ENCODE measurements at places on chromosomes 2 and 18.

DNA sequence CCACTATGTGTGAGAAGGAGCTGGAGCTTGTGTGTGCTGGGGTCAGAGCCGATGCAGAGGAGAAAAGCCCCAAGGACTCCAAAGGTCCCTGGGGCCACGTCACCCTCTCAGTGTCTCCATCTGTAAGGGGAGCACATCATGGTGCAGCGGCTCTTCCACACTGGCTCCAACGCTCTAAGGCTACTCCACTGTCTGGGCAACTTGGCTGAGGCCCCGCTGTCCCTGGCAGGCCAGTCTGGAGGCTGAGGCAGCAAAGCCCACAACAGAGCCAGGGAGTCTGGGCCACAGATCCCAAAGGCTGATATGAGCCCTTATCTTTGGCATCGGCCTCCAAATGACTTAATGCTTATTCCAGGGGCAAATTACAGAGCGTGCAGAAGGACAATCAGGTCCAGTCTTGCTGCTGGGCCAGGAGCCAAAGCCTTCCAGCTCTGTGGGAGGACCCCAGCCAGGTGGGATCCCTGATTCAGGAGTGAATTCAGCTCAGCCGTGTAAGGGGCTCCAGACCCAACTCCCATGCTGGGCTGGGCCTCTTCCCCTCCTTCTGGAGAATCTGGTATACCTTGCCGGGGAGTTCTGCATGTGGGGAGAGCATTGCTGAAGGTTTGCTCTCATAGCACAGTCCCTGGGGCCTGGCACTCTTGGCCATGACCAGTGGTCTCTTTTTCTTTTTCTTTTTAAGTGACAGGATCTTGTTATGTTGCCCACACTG, 1.8 kb upstream of the DUSP2 start:
- DNase-seq, result no peak

DNA sequence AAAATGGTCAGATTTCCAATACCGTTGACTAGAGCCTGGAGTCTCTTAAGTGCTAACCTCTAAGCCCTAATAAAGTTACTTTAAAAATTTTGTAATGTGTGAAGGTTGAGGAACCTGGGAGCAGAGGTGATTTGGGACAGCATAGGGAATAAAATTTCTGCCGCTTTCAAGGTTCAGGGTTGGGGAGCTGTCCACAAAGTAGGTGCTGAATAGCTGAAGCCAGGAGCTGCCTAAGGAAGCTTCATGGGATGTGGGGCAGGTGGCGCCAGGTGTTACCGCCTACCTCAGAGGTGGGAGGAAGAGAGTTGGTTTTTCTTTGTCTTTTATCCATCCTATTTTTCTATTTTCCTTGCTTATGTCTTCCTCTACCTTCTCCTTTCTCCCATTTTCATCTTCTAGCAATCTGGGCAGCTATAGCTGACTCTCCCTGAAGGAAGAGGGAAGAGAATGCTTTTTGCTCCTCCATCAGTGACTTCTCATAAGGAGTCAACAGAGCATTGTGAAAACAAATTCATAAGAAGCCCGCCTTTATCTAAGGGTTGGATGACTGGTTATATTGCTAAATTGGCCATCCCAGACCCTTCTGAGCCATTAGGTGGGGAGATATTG, 178.7 kb downstream of the CLIP4 start:
- no peak for DNase-seq

DNA sequence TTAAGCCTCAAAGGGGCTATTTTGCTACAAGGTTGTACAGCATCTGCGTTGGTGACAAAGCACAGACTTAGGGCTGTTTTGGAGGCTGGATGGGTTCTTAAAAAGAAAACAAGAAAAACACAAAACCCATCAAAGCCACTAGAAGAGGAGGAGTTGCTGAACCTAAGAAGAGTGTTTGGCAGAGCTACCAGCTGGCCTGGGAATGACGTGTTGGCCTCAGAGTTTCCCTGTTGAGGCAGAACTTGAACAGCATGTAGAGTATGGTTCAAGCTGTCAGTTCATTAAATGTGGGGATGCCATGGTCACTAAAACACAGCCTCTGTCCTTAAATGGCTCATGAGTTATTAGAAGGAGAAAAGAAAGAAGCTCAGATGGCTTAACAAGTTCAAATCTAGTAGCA, 162.5 kb downstream of the TTC32 start:
- DNase-seq, result no peak

DNA sequence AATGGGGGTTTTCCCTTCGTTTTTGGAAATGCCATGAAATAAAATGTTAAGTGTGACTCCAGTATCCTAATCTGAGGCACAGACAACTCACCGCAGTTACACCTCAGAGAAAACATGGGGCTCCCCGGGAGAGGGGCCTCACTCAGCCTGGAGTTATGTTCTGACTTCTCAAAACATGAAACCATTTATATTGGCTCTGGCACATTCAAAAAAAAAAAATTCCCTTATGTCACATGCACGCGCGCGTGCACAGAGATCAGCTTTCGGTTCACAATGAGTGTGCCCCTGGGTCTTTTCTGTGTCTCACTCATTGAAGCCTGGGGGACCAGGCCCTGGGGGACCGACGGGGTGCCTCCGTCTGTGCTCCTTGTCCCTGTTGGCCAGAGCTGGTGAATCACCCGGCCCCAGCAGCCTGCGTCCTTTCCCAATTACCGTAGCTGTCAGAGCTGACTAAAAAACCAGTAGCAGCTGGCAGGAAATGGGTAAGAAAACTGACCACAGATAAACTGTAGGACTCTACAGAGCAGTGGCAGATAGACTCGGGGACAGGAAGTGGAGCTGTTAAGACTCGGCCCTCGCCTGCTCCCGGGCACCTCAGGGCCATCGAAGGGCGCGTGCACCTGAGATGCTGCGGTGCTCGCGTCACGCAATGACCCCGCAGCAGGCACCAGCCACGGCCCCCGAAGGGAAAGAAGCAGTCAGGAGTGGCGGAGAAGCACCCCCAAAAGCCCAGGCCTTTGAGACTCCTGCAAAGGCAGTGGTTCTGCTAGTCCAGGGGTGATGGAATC, 138.3 kb upstream of the ID2 start:
- no peak for DNase-seq

DNA sequence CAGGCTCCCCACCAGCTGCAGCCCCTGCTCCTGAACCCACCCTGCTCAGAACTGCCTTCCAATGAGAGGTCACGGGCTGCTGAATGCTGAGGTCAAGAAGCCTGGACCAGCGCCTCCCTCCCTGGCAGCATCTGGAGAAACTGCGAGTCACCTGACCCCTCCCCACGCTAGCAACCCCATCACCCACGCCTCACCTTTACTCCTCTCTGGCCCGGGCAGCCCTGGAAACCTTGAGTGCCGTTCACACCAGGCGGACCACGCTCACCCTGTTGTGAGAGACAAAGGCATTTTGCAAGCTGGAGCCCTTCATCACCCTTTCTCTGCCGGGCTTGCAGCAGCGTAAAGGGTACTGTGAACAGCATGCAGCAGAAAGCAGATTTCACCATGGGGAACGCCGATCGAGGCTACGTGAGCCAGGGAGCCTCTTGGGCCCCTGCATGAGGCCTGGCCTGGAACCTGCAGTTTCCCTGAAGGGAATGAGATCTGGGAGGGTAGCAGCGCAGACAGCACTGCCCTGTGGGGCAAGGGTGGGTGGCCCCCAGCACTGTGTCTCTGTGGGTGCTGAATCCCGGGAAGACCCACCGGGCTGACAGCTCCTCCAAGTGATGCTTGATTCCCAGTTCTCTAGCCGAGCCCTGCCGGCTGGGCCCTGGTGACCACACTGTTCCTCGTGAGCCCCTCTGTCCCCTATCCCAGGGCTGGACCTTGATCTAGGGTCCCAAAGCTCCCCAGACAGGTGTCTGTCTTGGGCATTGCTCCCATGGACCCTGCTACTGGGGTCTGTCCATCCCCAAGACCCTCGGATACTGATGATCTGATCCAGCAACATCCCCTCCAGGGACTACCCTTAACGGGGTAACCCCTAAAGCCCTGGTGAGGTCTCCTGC, 53.8 kb downstream of the COL6A3 start:
- DNase-seq, result no peak

- DNase-seq, result no peak
Measured at GRCh38 chr2:227118353-227118752, 45.7 kb downstream of the COL4A4 start.

DNA sequence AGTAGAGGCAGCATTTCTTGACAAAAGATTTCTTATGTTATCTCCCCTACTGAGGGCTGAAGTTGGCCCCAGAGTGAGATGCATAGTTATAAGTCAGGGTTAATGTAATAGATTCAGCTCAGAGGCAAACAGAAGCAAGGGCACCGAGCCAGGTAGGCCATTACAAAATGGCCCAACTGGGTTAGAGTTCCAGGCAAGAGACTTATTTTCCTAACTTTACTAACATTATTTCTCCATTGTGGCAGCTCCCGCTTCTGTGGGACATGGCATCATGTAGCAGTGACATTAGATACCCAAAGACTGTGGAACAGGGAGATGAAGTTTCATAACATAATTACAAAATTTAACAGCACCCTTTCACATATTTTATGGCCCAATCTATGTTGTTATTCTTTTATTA, 27.1 kb downstream of the TSPYL6 start:
- DNase-seq, result no peak

DNA sequence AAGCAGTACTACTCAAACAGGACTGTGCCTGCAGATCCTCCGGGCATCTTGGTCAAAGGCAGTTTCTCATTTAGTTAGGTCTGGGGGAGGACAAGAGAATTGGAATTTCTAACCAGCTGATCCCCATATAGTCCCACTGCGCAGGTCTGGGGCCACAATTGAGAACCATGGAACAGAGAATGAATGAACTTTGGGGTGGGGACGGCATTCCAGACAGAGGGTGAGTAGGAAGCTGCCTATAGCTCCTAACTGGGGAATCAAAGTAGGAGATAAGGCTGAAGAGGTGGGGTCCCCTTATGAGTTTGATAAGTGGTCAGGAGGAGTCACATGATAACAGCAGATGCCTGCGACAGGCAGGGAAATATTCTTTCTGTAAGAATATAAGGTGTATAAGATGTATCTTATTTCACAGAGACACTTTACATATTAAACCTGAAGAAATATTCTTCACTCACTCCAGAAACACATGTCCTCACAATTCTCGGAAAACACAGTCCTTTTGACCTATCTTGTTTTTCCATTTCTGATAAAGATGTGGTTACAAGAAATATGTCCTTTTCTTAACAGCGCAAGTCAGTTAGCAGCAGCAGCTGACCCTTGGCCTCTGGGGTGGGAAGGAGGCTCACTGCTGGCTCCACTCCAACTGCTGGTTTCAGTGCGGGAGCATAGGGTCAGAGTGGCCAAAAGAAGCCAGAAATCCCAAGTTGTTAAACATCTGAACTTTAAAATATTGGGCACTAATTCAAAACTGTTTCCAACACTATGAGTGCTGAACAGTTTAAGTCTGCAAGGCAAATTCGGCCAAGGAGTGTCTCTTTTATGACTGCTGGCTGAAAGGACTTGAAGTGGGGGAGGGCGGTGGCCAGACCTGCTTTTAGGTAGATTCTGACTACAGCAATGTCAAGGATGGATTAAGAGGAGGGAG, 12.6 kb upstream of the TMEM214 start:
- no peak for DNase-seq

- no peak for DNase-seq
Measured at GRCh38 chr2:236712304-236712703, 142.7 kb downstream of the ACKR3 start.

- DNase-seq, result no peak
Measured at GRCh38 chr18:21012308-21012707, 99.3 kb downstream of the ROCK1 start.

DNA sequence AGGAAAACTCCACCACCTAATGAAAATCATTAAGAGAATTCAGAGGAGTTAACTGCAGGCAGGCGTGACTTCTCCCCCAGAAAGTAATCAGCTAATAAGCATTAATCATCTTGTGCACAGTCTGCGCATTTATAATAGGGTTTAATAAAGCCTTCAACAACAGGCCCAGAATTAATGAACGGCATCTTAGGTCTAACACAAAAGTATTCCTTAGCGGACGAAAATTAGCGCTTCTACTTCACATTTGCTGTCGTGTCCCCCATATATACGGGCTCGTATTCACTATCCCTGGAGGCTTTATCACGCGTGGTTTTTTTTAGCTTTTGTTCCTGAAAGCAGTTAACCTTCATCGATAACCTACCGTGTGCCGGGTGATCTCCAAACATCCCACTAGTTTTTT, 1.8 kb downstream of the ATP8B1 start:
- no peak for DNase-seq

DNA sequence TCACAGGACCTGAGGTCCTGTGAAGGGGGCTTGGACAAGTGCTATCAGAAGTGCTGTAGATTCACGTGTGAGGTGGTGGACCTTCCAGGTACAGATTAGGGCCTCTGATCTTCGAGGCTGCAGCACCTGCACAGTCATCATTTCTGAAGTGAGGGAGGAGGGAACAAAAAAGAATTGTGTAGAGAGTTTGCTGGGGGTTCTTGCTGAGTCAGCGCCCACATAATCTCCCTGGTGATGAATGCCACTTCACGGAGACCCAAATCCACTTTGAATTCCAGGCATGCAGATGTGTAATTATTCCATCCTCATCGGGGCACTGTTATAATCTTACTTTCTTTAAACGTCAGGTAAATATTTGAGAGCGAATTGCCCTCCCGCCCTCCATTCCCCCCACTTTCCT, 128.5 kb upstream of the CAPN13 start:
- no peak for DNase-seq

DNA sequence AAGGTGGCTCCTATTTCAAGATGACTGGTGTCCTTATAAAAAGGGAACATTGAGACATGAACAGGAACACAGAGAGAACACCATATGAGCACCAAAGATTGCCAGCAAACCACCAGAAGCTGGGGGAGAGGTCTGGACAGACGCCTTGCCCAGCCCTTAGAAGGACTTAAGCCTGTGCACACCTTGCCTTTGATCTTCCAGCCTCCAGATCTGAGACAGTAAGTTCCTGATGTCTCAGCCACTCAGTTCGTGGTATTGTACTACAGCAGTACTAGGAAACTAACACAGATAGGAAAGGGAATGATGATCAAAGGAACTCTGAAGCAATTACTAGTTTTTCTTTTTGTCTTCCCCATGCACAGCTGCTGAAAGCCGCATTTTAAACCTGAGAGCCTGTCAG, 137.3 kb upstream of the FHL2 start:
- DNase-seq, result no peak

DNA sequence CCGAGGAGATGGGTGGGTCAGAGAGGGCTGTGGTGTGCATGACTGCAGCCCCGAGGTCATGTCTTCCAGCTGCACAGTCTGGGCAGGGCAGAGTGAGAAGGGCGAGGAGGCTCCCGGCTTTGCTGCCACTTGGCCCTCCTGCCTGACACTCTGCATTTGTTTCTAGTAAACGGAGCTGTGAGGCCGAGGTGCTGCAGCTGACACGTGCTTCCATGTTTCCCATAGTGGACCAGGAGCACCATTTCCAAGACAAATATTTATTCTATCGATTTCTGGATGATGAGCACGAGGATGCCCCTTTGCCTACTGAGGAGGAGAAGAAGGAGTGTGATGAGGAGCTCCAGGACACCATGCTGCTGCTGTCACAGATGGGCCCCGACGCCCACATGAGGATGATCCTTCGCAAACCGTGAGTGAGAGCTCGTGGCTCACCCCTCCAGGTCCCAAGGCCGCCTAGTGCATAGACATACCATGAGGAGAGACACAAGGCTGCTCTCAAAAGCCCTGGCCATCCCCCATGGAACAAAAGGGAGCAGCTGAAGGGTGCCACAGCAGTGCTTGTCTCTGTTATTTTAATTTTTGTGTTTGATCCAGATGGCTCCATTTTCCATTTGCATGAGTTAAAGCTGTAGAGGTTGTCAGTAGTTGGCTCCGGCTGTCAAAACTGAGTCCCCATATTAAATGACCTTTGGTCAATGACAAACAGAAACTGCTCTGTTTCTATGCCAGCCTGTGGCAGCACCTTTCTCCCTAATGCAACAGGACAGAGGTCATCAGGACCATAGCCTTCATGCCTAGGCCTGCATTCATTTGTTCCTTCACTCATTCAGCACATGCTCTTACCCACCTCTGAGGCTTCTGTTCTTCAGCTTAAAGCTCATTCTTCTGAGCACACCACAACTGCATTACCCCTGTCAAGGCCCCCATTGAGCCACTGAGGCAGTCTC, 108.3 kb upstream of the MAP3K20 start:
- no peak for DNase-seq

Data from cortex of kidney (tissue), 1 donor.